Fibroblast of villous mesenchyme (primary cell): ENCODE measurements at places on chromosomes 13 and 19. TPM values are rescaled to one million over a fixed set of nuclear protein-coding genes. Genes with fewer than 3 reads are reported as not detected.
A peak's percentile ranks its signal among the peaks of the same experiment; 100 is the strongest.

- DNase-seq: no peak
Measured at GRCh38 chr19:2048959-2049740, 1.9 kb downstream of the MKNK2 start.

OR7E24 gene
- not detected in 2 replicates for total RNA-seq

GRCh38 chr19:7618348-7618747 lies 11.0 kb downstream of the XAB2 start:
- no peak for DNase-seq

DNA sequence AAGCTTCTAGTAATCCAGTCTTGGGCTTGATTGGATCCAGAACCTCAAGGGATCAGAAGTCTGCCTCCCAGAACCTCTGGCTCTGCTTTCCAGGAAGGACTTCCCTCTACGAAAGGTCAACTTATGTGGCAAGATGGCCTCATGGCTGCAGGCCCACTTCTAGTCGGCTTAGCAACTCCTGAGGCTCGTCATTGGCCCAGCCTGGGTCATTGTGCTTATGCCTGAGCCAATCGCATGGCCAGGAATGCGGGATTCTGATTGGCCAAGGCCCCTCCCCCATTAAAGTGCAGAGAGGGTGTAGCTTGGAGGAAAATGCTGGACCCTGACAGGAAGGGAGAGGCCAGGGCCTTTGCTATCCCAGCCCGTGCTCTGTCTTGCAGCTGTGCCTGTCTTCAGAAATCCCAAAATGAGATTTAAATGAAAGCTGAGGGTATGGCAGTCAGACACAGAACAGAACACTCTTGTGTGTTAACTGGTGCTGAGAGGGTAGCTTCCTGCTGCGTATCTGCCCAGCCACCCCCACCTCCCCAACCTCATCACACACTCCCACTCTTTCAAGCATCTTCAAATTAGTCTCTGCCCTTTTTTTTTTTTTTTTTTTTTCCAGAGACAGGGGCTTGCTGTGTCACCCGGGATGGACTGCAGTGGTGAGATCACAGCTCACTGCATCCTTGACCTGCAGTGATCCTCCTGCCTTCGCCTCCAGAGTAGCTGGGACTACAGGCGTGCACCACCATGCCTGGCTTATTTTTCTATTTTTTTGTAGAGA lies 5.5 kb upstream of the CCNE1 start:
- peak; percentile 55 for DNase-seq

- DNase-seq: no peak
Measured at GRCh38 chr19:16095071-16095571, 16.6 kb upstream of the RAB8A start.

CPB2 gene
- not detected in 2 replicates for total RNA-seq

GRCh38 chr19:37907735-37908455 lies 887 bp downstream of the SIPA1L3 start:
- peak; percentile 6 for DNase-seq

DNA sequence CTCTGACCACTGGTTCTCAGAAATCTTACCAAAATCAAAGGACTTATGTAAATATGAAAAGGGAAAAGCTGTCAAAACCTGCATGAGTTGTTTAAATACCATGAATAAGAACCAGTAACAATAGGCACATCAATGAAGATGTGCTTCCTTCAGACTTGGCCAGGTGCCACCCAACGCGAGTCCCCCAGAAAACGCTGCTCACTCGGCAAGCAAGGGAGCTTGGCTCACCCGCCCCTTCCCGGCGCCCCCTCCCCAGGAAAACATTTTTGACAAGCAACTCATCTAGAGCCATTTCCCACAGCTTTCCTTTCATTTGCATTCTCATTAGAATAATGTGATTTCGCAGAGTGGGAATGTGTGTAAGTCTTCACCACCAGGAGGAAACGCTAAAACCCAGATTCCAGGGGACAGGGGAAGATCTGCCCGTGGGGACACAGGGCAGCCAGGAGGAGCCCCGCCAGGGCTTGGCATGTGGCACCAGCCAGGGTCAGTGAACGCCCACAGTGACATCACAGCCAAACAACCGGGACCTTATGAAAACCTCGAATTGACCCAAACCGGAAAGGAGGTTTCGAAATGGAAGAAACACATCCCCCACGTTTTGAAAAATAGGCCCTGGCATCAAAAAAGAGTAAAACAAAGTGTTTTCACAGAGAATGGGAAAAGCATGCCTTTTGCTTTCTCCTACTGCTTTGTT lies 366.2 kb upstream of the TSHZ3 start:
- peak; percentile 50 for DNase-seq

GRCh38 chr19:35509861-35510625 lies 3.4 kb downstream of the DMKN start:
- DNase-seq: peak; percentile 26

- no peak for DNase-seq
Measured at GRCh38 chr19:41307954-41308449, 2.0 kb upstream of the CCDC97 start.

GRCh38 chr13:104920091-104920490 lies 1615.4 kb downstream of the EFNB2 start:
- no peak for DNase-seq

DACH1 gene
- total RNA-seq: 0.43 and 1.6 TPM in 2 replicates

DNA sequence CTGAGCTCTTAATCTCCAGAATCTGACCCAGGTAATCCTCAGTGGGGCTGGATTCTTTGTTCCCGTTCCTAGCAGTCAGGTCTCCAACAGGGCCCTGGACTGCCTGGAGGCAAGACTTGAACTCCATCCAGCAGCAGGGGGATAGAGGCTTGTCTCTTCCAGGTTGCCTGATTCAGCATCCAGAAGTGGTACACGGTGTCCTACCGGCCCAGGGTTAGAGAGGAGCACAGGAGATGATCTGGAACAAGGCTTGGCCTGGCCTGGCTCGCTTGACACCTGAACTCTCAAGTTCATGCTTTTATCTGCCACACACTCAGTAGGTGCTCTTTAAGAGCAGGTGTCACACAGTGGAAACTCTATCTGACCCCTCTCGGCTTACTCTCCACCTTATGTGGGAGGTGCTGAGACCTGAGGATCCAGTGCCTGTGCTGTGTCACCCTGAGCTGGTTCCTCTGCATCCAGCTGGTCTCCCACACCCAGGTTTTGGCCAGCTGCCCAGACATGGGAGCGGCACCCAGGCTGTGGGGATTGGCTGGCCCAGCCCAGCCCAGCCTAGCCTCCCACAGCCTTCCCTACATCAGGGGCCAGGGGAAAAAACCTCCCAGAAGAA lies at the start of gene CYP4F3:
CYP4F3 (plus strand) TSS at position 604 of the 610 bp plus-strand sequence. CDS start 519 bp downstream, outside the sequence.
- DNase-seq: no peak

GRCh38 chr13:40812724-40813445 lies 23.5 kb downstream of the SLC25A15 start:
- peak; percentile 12 for DNase-seq

DNA sequence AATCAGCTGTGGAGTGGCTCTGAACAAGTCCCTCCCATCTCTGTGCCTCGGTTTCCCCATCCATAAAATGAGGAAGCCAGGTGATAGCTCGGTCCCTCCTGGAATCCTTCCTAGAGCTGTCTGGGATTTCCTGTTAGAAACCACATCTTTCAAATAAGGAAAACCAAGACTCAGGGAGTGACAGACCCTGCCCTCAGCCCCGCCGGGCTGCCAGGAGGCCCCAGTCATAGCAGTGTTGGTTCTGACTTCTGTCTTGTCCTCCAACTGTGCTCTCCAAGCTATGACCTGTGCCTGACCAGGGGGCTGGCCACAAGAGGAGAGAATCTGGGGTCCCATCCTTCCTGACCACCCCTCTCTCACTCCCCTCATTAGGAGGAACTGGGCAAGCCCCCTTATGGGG lies 1.1 kb upstream of the SHD start:
- DNase-seq: no peak

- DNase-seq: no peak
Measured at GRCh38 chr19:45187421-45188100, 9.0 kb downstream of the BLOC1S3 start.

LIM2 gene
- not detected in 2 replicates for total RNA-seq

DNA sequence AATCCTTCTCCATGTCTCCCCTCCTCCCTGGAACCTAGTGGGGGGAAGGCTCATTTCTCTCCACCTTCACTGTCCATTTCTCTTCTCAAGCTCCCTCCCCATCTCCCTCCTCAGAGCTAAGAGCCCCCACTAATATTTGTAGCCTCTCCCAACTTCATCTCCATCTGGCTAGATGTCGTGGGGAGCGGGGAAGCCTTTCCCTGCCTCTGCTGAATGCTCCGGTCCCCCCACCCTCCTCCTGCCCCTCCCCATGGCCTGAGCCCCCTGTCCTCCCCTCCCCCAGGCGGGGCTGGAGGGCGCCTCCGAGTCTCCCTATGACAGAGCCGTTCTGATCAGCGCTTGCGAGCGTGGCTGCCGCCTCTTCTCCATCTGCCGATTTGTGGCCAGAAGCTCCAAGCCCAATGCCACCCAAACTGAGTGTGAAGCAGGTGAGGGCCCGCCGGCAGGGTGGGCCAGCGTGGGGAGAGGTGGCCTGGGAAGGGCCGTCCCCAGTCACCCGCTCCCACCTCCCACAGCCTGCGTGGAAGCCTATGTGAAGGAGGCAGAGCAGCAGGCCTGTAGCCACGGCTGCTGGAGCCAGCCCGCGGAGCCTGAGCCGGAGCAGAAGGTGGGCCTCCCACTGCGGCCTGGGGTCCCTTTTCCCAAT lies 1.0 kb downstream of the TMEM59L start:
- no peak for DNase-seq

SIGLEC12 gene
- total RNA-seq: not detected in 2 replicates

ZSCAN18 gene
- 10.6 and 16.0 TPM in 2 replicates for total RNA-seq

- peak; percentile 100 for DNase-seq
Measured at GRCh38 chr19:48468772-48469288, 339 bp upstream of the CYTH2 start.

DNA sequence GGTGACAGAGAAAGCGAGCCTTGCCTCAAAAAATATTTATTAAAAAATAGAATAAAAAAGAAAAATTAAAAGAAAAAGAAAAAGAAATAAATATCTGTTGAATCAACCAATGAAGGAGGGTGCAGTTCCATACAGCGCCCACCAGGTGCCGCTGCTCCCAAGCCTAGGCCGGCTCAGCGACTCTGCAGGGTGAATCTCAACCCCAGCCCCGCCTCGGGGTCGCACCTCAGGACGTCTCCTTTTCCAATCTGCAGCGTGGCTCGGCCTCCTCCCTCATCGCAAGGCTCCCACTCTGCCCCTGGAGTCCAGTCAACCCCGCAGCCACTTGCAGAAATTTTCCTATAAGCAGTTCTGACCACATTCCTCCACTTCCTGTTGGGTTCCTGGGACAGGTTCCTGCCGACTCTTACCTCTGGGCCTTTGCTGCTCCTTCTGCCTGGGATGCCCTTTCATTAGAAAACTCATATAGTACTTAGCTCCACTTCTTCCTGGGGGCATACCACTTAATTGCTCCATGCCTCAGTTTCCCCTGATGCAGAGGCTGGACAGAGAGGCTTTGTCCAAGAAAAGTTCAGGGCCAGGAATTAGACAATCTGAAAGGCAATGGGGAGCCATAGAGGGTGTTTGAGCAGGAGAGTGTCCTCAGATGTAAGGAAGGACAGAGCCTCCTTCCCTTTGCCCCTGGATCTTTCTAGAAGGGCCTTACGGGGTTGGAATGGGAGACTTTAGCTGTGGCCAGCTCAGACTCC lies 24.3 kb downstream of the NFILZ start:
- peak; percentile 36 for DNase-seq

- no peak for DNase-seq
Measured at GRCh38 chr19:12478234-12478941, 6.2 kb downstream of the ZNF709 start.

DNA sequence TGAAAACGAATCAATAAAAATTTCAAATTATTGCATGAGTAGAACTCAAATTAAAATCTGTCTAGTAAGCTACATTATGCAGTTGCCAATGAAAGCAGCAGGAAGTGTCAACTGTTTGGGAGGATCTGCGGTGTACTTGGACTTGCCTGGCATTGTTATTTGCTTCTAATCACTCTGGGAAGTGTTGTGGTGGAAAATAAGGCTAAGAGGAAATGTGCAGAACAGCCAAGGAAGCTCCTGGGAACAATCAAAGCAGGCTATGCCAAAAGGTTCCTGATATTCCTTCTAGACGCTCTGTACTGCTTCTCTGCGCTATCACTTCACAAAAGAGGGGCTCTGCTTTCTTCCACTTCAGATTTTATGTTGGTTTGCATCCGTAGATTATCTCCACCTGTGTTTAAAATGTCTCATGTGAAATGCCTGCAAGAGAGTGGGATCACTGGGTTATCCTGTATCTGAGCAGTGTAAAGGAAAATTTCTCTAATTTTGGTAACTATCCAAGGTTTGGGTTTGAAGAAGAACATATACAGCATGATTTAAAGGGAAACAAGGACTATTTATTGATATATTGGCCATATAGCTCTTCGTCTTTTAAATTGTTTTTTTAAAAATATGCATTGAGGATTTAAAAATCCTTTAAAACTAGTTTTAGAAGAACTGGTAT lies 182.7 kb upstream of the CSNK1A1L start:
- no peak for DNase-seq

DNA sequence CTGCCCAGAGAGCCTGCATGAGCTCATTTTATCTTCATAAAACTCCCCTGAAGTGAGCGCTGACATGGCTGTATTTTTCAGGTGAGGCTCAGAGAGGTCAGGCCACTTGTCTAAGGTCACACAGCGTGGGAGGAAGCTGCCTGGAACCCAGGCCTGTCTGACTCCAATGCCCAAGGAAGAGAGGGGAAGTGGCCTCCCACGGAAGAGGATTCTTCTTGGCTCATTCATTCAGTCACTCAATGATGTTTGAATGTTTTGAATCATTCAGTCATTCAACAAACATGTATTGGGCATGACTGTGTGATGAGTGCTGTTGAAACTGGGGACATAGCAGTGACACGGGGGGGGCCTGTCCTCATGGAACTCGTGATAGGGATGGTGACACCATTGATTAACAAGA lies 12.0 kb downstream of the ACTL9 start:
- no peak for DNase-seq
